ENCODE measurements at places on chromosomes 2 and 18. TPM values are rescaled to one million over a fixed set of nuclear protein-coding genes. Genes with fewer than 3 reads are reported as not detected.

GRCh38 chr2:88608184-88608583 is 19.1 kb downstream of the EIF2AK3 start:
- DNase-seq = no peak

DNA sequence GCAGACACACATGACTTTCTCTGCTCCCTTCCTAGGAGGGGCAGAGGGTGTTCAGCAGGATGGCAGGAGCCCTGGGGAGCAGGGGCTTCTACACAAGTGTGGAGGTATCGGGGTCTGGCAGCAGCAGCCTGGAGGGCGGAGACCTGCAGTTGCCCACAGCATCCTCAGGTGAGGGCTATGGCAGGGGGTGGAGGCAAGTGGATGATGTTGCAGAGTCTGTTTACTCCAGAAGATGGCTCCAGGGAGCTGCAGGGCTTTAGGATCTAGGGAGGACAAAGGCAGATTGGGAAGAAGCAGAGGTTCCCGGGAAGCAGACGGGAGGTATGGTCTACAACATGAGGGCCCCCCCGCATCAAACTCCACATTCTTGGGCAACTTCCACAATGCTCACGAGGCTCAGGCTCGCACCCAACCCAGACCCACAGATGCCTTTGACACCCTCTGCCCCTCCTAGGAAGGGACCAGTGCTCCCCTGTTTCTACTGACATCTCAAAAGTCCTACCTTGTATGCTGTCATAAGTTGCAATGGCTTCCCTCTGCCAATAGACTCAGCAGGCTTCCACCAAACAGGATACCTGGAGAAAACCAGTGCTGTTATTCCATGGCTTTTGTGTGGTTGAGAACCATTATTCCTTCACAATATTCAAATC is 12.0 kb upstream of the ATP6V1C2 start:
- no peak for DNase-seq

- no peak for DNase-seq
These were observed 435.6 kb upstream of the HS6ST1 start for GRCh38 chr2:128754246-128754724.

GRCh38 chr2:29207352-29208148 is 92.3 kb downstream of the CLIP4 start:
- no peak for DNase-seq

- no peak for DNase-seq
These were observed 58.7 kb downstream of the PAX3 start for GRCh38 chr2:222239945-222240675.

DNA sequence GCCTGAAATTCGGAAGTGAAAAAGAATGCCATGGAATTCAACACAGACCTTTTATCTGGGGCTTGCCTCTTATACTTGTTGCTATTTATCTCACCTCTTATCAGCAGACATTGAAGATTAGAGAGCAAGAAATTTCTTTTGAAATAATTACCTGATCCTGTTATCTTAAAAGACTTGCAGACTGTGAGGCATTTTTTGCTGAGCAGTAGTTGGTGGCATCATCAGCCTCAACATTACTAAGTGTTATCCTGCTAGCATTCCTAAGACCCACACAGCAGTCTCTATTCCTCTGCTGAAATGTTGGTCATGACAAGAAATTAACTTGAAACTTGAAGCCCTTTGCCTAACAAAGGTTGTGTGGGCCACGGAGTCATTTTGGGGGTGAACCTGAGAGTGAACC is 186.5 kb downstream of the TRIB2 start:
- no peak for DNase-seq

DNA sequence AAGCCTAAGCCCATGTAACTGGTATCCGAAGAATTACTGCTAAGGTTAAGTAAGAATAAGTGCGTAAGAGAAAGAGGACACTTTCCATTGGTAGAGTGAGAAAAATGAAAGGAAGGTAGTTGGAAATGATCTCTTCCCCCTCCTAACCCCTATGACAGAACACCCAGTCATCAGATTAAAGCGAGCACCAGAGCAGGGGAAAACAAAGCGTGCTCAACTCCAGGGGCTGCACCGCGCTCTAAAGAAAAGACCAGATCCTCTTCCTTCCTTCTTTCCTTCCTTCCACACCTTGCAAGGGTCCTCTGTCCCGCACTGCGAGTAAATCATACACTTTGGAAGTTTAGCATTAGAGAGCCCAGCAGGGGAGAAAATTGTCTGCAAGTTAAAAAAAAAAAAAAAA is 971 bp upstream of the CDH7 start:
- no peak for DNase-seq

- peak; percentile 3 for DNase-seq
These were observed 96.7 kb downstream of the CCDC148 start for GRCh38 chr2:158359846-158360245.

DNA sequence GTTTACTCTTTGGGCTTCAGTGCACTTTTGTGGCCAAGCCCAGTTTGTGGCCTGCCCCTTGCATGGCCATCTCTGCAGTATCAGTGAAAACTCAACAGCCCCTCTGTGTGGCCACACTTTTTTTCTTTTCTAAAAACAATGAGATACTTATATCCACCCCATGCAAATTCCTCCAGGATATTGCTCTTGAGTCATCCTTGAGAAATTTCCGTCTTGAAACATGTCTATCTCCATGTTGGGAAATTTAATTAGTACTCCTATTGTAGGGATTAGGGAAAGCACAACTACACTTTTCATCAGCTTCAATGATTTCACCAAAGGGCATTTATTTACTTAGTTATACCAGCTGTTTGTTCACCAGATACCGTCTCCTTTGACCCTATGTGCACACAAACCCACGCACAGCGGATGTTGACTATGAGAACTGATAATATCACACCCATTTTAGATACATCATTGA is 993.1 kb downstream of the TSN start:
- no peak for DNase-seq

- DNase-seq = no peak
These were observed 49.5 kb upstream of the MBP start for GRCh38 chr18:77181950-77182707.

GRCh38 chr2:11695576-11695975 is 25.6 kb upstream of the NTSR2 start:
- DNase-seq = no peak

Gene SLC9A4
- polyA plus RNA-seq = 7.0 TPM

Gene WNT10A
- 0.45 TPM for polyA plus RNA-seq

Gene TUBA3D
- 2.0 TPM for polyA plus RNA-seq

Gene SLC8A1
- 73.0 TPM for polyA plus RNA-seq

Gene BOLA3
- 25.8 TPM for polyA plus RNA-seq

Gene SNTG2
- polyA plus RNA-seq = 3.2 TPM

Gene HNMT
- 78.8 TPM for polyA plus RNA-seq

Gene RRM2
- 83.6 TPM for polyA plus RNA-seq

Gene RPL31
- polyA plus RNA-seq = 2,352 TPM

Gene CYTIP
- 1.7 TPM for polyA plus RNA-seq

Gene TDRD15
- polyA plus RNA-seq = not detected

Data from left kidney (tissue), 8 donors.